LoVo (cell line): ENCODE measurements at places on chromosomes 6 and 20.

- DNase-seq: no peak
These were observed 39.9 kb downstream of the PYGB start for GRCh38 chr20:25287631-25288290.

GRCh38 chr6:27053738-27054137, 193.8 kb upstream of the PRSS16 start:
- DNase-seq: no peak

GRCh38 chr20:41185013-41185757, 47.8 kb downstream of the PLCG1 start:
- DNase-seq: no peak

DNA sequence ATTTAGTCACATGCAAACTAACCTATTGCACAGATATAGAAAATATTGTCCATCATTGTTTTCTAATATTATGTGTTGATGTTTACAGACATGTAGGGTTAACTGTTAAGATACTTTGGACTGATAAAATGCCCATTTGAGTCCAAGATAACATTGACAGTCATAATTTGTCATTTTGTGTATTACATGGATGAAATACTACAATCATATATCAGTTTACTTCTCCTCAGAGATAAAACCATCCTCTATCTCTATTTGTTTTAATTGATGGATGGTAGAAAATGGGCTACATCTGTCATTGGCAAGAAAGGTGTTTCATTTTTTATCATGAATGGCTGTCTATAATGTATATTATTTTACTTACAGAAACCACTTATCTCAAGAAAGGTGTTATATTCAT, 6.2 kb downstream of the EPHA7 start:
- no peak for DNase-seq

- no peak for DNase-seq
These were observed 86.4 kb upstream of the FRMD1 start for GRCh38 chr6:168165373-168165772.

DNA sequence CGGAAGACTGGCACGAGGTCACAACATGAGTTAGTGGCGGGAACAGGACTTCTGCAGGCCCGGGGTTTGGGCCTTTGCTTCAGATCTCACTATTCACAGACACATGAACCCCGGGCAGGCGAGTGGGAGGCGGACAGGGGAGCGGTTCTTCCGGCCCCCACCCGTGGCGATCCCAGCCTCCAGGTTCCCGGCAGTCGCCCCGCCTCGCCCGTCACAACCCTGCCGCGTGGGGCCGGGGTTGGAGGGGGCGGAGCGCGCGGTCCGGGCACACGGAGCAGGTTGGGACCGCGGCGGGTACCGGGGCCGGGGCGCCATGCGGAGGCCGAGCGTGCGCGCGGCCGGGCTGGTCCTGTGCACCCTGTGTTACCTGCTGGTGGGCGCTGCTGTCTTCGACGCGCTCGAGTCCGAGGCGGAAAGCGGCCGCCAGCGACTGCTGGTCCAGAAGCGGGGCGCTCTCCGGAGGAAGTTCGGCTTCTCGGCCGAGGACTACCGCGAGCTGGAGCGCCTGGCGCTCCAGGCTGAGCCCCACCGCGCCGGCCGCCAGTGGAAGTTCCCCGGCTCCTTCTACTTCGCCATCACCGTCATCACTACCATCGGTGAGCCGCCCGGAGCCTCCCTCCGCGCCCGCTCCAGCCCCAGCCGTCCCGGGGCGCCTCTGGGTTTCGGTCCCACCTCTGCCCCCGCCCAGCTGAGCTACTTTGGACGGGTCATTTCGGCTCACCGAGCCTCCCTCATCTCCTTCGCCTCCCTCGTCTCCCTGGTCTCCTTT, at the start of gene KCNK15:
KCNK15 (plus strand) TSS at position 268 of the 769 bp plus-strand sequence; CDS start at position 314, 46 bp downstream.
- DNase-seq: no peak

DNA sequence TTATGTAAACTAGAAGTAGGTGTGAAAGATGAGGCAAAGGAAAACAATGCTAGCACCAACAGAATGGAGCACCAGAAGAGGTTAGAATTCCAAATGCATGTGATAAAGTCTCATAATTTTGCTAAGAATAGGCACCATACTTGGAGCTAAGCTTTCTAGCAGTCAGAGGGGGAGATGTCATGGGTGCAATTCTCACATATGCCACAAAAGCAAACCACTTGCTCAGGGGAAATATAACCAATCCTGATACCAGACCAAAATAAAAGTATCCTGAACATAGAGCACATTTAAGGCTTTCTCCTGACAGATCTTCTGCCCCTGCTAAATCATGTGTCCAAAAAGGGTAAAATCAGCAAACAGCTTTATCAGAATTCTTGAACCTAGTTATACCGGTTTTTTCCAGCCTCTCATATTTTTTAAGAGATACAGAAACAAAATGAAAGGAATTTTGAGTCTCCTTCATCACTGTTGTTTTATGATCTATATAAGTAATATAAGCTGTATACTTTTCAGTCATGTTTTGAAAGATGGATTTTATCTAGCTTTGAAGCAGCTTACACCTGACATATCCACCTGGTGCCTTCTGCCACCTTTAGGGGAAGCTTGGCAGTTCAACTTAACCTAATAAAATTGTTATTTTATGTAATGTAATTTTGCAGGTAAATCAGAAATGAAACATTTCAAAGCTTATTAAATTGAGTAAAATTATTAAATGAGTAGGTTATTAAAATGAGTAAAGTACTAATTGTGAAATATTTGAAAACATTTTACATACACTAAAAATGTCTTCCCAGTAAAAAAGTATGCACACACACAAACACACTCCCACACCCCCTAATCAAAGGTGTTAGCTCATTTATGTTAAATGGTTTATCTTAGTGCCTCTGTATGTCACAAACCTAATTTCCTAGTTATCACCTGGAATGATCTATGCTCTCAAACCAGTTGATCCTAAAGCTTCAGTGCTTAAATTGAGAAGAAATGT, 2.8 kb downstream of the SPO11 start:
- peak; percentile 33 for DNase-seq

- no peak for DNase-seq
These were observed 65.9 kb downstream of the DLL1 start for GRCh38 chr6:170224694-170225660.

- no peak for DNase-seq
These were observed 1.2 kb downstream of the SNTA1 start for GRCh38 chr20:33442136-33443005.

DNA sequence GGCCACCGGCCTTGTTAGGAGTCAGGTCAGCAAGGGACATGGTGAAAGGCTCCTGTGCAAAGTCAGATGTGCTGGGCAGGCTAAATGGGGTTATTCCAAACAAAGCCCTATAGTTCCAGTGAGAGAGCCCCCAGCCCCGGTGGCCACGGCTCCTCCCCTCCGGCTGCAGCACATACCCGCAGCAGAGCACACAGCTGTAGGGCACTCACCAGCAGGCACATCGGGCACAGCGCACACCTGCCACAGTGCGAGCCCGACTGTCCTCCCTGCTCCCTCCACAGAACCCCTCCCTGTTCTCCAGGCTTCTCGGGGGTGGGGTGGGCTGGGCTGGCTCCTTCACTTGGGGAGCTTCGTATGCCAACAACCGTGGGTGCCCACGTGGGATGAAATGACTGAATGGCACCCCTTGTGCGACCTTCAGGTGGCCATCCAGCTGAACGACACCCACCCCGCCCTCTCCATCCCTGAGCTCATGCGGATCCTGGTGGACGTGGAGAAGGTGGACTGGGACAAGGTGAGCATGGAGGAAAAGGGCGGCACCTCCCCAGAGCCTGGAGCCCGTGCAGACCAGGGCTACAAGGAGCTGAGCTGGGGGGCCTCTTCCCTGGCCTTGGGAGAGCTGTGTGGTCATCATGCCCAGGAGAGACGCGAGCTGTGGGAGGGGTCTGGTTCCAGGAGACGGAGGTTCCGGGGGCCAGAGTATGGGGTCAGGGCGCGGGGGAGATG, 30.9 kb downstream of the PYGB start:
- DNase-seq: no peak

- DNase-seq: no peak
These were observed 53.0 kb downstream of the NUDT3 start for GRCh38 chr6:34339432-34339831.

GRCh38 chr6:38684904-38685303, 18.0 kb downstream of the GLO1 start:
- no peak for DNase-seq

DNA sequence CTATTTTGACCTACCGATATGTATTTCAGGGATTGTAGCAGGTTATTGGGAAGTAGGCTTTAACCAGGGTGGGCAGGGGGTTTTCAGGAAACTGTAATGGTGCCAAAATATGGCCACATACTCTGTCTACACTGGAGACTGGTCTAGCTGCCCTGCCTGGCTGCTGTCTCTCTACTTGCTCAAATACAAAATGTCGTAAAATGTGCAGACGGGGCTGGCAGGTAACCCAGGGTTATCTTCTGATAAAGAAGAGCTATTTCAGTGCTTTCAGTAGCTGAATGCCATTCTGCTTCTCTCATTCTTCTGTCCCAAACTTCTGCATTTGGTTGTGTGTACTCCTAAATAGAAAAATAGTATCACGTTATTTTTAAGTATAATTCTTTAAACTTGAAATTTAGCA, 616.2 kb downstream of the EPM2A start:
- no peak for DNase-seq

GRCh38 chr6:137315081-137315480, 95.9 kb upstream of the IFNGR1 start:
- DNase-seq: no peak

DNA sequence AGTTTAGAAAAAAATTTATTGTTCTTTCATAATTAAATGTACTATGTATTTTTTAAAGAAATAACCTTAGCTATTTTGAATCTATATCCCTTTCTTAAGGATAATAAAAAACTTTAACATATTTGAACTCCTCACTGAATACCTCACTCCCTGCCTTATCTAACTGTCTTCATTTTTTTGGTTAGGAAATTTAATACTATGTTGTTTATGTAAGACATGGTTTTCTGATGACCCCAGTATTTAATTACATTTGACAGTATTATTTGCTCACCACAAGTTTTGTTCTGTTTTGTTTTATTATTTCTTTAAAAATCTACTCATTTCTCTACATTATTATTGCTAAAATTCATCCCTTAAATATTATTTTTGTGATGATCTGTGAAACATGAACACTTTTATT, 394.4 kb upstream of the ADGRB3 start:
- no peak for DNase-seq

GRCh38 chr6:37110500-37111461, 59.2 kb upstream of the PIM1 start:
- DNase-seq: no peak

- peak; percentile 21 for DNase-seq
These were observed 121.4 kb upstream of the DST start for GRCh38 chr6:56764081-56764566.

DNA sequence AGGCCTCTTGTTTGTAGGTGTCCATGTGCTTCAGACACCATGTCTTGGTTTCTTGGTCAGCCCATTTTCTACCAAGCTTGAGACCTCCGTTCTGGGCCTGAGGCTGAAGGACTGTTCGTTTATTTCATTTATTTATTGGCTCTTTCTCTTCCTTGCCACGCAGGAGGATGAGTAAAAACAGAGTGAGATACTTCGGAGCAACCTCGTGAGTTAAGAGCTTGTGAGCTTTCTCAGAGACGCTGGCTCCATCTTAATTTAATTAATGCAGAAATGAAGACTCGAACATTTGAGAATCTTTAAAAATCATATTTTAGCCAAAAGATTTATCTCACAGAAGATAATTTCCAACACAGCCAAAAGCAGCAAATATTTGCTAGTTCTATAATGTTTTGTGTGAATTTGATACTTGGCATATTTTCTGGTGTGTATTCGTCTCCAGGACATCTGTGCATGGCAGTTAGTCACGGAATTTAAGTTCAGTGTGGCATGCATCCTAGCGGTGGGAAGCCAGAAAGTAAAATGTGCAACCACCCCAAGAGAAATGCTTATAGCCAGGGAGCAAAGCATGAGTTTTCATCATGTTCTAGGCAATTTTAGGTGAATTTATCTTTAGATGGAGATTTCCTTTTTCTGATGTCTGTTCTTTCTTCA, 76.0 kb downstream of the THBS2 start:
- DNase-seq: no peak

- no peak for DNase-seq
These were observed 136.3 kb upstream of the DUSP22 start for GRCh38 chr6:156010-156409.

DNA sequence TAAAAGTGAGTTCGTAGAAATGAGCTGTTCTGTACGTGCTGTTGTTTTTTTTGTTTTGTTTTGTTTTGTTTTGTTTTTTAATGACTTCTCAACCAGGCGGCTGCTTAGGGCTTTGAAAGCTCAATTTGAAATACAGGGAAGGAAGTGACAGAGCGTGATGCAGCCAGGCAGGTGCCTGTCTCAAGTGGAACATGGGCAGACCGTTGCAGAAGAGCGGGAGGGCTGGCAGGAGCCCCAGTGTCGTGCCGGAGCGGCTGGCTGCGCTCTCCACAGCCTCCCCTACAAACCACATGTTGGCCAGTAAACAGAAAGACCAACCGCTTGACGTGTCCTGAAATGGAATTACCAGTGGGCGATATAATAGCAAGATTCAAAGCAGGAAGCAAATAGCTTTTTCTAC, 164.9 kb upstream of the RREB1 start:
- no peak for DNase-seq

DNA sequence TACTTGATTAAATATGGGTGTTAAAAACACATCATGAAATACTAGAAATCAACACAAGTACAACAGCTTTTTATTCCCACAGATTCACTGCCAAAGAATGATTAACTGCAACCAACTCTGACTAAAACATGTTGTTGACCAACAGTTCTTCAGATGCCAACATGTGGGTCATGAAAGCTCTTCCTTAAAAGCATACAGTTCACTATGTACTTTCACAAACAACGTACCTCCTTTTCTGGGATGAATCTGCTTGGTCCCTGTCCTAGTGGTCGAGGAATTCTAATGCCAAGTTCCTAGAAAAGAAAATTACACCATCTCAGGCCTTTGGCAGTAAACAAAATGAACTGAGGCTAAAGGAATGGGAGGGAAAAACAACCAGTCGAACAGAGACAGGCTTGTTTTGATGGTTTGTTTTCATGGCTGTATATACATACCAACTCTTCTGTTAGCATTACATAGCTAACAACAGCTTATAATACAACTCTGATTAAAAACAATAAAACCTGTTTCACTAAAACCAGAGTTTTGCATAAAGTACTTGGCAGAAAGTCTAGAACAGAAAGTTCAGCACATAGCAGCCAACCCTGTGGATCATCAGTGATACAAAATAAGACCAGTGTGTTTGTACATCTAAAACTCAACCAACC, 92.5 kb downstream of the SESN1 start:
- no peak for DNase-seq

GRCh38 chr6:45026003-45026516, 302.1 kb upstream of the RUNX2 start:
- no peak for DNase-seq

- no peak for DNase-seq
These were observed 5.7 kb upstream of the RALGAPB start for GRCh38 chr20:38466983-38467382.

DNA sequence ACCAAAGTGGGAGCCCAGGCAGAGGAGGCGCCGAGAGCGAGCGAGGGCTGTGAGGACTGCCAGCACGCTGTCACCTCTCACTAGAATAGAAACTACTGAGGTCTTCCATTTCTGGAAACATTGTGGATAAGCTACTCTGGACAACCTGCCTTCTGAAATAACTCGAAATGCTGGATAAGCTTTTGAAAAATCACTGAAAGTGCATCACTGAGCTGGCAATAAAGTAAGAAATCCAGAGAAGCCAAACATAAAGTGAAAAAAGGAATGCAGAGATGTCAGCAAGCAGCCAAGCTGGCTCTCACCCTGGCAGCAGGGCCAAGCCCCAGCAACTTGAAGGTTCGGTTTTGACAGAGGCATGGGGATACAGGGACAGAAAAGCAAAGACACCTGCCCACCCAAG, 59.2 kb upstream of the MYLIP start:
- DNase-seq: no peak

GRCh38 chr6:130978180-130978579, 84.9 kb downstream of the EPB41L2 start:
- no peak for DNase-seq

GRCh38 chr6:45650524-45651135, 272.9 kb upstream of the SUPT3H start:
- no peak for DNase-seq
